Neural crest cell (in vitro differentiated cells): ENCODE measurements at places on chromosomes 2 and 18. TPM values are rescaled to one million over a fixed set of nuclear protein-coding genes. Genes with fewer than 3 reads are reported as not detected.

EIPR1 gene
- total RNA-seq: 33.0 and 34.9 TPM in 2 replicates

IL37 gene
- 0.40 TPM in 1 of 2 replicates, not detected in the other for total RNA-seq

RTP5 gene
- not detected in 2 replicates for total RNA-seq

GALR1 gene
- total RNA-seq: not detected in 2 replicates

ADCYAP1 gene
- total RNA-seq: 0.57 and 0.68 TPM in 2 replicates

RAX gene
- total RNA-seq: not detected in 2 replicates

TMEM163 gene
- 0.71 and 1.0 TPM in 2 replicates for total RNA-seq

ALPI gene
- total RNA-seq: not detected in 2 replicates

GRCh38 chr2:139911160-139911559, 1131.0 kb upstream of the NXPH2 start:
- DNase-seq: no peak

GRCh38 chr2:3009005-3009404, 368.6 kb downstream of the EIPR1 start:
- no peak for DNase-seq

- no peak for DNase-seq
Observed at GRCh38 chr2:136325844-136326331, 207.9 kb upstream of the CXCR4 start.

GRCh38 chr2:1651121-1652033, 92.9 kb downstream of the PXDN start:
- no peak for DNase-seq

DNA sequence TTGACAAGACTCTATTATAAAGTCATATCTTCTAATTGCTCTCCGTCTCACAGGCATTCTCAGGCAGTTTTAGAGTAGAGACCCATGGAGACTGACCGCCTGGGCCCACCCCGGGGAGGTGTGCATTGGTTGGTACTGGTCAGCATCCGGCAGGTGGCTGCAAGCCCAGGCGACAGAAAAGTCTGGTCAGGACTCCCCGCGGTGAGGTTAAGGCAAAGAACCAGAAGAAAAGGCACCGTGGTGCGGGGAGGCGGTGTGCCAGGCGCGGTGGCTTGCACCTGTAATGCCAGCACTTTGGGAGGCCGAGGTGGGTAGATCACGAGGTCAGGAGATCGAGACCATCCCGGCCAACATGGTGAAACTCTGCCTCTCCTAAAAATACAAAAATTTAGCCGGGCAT, 32.5 kb downstream of the AMER3 start:
- no peak for DNase-seq

DNA sequence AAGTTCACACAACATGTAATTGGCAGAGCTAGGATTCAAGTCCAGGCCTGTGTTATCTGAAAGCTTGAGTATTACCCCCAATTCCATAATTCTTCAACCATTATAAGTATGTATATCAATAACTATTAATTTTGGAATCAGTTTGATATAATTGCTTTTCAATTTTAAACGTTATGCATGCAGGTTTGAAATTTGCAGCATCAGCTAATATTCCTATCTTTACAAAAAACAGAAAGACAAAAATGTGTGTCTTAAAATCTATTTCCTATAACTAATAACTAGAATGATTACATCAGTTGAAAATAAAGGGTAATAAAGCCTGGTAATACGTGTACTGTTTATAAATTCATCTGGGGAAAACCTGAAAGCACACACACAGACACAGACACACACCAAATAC, 543.3 kb upstream of the PKDCC start:
- DNase-seq: no peak

DNA sequence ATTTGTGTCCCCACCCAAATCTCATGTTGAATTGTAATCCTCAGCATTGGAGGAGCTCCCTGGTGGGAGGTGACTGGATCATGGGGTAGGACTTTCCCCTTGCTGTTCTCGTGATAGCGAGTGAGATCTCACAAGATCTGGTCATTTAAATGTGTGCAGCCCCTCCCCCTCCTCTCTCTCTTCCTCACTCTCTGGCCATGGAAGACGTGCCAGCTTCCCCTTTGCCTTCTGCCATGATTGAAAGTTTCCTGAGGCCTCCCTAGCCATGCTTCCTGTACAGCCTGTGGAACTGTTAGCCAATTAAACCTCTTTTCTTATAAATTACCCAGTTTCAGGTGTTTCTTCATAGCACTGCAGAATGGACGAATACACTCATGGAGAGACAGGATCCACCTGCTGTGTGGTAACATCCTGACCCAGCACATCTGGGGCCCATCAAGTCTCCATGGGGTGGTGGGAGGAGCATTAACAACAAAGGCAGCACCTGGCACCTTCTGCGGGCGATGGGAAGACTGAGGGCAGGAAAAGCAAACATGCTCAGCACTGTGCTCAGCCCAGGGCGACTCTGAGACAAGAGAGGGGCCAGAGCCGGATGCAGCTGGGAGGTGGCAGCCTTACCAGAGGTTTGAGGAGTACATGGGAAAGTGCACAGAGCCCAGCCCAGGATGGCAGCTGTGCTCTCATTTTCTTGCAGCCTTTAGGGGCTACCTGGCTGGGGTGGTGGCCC, 16.2 kb upstream of the ALPP start:
- DNase-seq: no peak

DNA sequence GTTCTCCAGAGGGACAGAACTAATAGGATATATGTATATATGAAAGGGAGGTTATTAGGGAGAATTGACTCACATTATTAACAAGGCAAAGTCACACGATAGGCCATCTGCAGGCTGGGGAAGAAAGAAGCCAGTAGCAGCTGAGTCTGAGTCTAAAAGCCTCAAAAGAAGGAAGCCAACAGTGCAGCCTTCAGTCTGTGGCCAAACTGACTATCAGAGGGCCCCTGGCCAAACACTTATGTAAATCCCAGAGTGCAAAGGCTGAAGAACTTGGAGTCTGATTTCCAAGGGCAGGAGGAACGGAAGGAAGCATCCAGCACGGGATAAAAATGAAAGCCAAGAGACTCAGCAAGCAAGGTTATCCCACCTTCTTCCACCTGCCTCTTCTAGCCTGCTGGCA, 108.0 kb upstream of the LDLRAD4 start:
- no peak for DNase-seq

DNA sequence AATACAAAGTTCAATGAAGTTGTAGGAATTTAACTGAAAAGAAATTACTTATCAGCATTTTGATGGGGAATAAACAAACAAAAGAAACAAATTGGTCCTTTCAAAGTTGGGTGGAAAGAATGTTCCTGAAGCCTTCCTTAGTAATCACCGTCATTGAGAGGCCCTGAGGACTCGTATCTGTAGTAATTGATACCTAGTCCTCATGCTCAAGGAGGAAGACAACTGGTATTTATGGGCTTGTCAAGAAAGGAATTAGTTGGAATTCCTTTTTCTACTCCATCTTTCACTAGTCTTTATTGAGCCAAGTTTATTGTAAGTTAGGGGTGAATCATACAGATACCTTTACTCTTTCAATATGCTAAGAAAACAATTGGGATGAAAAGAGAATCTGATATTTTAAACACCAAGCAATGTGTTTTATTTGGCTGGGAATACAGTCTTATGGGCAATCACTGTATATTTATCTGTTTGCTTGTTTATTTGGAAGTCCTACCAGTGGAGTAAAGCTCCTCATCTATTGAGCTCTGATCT, 324.8 kb downstream of the ARHGAP15 start:
- no peak for DNase-seq

- no peak for DNase-seq
Observed at GRCh38 chr2:185567196-185567595, 171.4 kb upstream of the FSIP2 start.

GRCh38 chr18:38076346-38077070, 510.9 kb upstream of the CELF4 start:
- DNase-seq: no peak

DNA sequence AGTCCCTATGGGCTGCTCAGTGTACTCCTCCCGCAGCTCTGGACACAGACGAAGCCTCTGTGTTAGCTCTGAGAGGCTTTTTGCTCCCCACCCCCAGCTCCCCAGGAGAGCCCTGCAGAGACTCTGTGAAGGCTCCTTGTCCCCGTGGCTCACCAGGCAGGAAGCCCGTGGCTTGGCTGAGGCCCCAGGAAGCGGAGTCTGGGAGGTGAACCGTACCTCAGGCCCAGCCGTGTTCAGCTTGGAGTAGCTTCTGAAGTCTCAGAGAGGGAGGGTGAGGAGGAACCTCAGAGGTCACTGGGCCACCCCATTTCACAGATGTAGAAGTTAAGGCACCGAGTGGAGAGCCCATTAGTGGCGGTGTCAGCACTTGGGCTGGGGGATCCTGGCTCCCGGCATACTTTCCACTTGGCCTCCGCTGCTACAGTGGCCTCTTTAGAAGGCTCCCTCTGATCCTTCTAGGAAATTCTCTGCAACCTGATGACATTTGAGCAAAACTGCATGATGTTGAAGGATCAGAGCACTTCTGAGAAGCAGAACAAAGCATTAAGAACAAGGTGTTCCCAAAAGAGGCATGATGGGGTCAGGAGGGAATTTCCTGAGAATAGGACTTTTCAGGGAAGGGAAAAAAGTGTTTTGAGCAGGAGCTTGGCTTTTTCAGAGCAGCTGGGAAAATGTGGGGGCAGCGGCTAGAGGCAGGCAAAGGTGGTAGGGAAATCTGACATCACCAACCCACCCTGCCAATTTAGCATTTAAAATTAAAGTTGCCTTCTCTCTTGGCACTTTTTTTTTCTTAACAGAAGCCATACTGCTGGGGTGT, 79.1 kb downstream of the MCFD2 start:
- no peak for DNase-seq

- DNase-seq: no peak
Observed at GRCh38 chr2:176851200-176851888, 361.2 kb upstream of the HNRNPA3 start.

- no peak for DNase-seq
Observed at GRCh38 chr2:119102964-119103363, 55.6 kb downstream of the C1QL2 start.
